ENCODE measurements at places on chromosomes 3 and 15.
A peak's percentile ranks its signal among the peaks of the same experiment; 100 is the strongest.

GRCh38 chr15:55513152-55513551 lies 5.1 kb upstream of the DNAAF4 start:
- DNase-seq: no peak

DNA sequence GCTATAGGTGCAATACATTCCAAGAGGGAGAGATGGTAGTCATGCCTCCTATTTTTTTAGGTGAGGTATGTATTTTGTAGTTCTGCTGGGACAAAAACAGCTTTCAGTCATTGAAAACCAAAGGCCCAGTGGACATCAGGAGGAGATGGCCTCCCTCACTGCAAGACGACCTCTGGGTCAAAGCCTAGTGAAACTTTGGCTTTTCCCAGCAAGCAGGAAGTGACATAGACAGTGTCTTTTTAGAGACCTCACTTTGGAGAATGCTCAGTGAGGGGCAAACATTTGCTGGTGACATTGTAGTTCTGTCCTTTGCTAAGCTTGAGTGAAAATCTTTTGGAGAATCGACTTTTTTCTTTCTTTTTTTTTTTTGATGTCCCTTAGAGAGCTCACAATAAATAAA lies 27.3 kb downstream of the LIPC start:
- DNase-seq: no peak

DNA sequence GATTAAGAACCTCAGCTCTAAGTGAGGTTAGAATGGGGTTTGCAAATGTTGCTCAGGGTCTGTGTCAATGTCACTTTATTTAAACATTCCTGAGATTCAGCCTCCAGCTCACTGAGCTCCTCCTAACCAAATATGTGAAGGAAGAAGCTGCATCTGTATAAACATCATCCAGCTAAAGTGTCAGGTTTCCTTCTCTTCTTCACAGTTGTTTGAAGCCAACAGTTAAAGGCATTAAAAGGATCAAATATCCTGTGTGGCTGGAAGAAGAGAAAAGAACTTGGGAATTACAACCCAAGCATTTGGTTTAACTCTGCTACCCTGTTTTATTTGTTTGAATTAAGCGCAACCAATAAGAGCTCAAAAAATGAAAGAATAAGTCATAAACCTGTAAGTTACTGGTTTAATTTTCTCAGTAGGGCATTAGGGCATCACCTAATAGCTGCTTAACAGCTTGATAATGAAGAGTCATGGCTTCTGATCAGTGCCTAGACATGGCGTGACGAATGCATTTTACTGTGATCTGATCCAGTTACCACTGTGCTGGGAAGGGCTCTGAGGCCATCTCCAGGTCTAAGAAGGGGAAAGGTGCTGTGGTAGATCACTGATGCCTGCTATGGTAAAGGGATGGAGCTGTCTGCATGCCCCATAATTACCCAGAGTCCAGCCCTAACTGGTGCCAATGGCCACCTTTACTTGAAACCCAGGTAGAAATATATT lies 165.7 kb upstream of the TSC22D2 start:
- DNase-seq: no peak

- DNase-seq: no peak
Observed at GRCh38 chr3:177463863-177464262, 266.6 kb upstream of the TBL1XR1 start.

GRCh38 chr15:99014803-99015697 lies 7.5 kb upstream of the PGPEP1L start:
- no peak for DNase-seq

- DNase-seq: no peak
Observed at GRCh38 chr3:170330366-170330765, 27.1 kb upstream of the SKIL start.

GRCh38 chr15:41937568-41937923 lies 34.8 kb downstream of the EHD4 start:
- DNase-seq: no peak

GRCh38 chr3:130480736-130481135 lies 36.2 kb upstream of the COL6A6 start:
- DNase-seq: no peak

- no peak for DNase-seq
Observed at GRCh38 chr3:143329567-143330211, 210.1 kb downstream of the CHST2 start.

DNA sequence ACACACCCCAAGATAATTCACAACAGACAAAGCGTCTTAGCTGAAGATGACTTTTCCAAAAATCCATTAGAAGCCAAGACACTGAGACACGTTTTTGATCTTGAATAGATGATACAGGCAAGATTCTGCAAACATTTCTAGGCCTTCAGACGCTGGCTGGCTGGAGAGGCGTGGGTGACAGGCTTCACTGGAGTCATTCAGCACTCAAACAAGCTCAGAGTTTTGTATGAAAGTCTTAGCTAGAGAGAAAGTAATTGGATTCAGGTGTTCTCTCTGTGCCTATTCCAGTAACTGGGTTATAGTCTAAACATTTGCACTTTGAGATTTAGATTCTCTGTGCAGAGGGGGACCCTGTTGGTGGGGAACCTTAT lies 147.7 kb upstream of the BHLHE40 start:
- DNase-seq: no peak

- DNase-seq: no peak
Observed at GRCh38 chr3:65262548-65262947, 574.7 kb upstream of the ADAMTS9 start.

GRCh38 chr15:101018016-101018415 lies 98.9 kb downstream of the LRRK1 start:
- no peak for DNase-seq

DNA sequence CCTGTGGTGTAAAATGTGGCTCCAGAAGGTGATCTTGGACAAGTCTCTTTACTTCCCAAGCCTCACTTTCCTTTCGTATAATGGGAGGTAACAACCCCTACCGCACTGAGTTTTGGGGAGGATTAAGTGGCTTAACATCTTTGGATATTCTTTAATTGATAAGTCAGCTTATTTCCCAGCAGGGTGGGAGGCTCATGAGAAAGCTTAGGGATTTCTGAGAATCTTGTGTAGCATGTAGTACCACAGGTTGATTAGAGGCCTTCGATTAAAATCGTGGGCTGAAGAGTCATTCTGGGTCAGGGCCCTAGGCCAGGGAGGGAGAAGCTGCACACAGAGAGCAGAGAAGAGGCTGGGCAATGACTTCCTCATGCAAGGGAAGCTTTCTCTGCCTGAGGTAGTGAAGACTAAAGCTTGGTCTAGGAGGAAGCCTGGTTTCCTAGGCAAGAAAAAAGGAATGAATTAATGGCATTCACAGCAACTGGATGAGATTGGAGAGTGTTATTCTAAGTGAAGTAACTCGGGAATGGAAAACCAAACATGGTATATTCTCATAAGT lies 1.5 kb upstream of the NMNAT3 start:
- no peak for DNase-seq

DNA sequence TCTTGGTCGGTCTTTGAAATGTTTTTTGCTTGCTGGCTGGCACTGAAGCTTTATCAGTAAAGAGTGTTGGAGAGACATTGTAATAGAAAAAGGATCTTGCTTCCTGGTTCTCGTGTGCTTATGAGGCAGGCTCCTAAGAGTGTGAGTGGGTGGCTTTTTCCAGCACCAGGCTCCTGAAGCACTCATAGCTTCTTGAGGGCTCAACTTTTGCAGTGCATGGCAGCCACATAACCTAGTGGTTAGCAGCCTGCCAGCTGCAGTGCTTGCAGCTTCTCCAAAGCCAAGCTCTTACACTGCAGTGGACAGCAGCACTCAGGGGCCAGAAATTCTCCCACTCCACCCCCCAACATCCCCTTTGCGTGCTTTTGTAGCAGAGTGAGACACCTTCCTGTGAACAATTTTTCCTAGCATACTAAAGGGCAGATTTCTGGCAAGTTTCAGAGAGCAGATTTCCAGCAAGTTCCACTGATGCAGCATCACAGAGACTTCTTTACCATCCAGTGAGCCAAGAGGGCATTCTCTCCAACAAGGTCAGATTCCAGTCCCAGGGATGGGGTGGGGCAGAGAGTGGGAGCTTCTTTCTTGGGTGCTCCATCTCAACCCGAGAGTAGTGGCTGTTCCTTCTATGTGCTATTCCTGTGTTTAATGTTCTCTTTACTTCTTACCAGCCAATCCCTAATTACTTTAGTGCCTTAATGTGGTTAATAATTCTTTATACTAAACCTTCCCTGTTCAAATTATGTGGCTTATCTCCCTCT lies 15.8 kb upstream of the ARHGEF26 start:
- no peak for DNase-seq

DNA sequence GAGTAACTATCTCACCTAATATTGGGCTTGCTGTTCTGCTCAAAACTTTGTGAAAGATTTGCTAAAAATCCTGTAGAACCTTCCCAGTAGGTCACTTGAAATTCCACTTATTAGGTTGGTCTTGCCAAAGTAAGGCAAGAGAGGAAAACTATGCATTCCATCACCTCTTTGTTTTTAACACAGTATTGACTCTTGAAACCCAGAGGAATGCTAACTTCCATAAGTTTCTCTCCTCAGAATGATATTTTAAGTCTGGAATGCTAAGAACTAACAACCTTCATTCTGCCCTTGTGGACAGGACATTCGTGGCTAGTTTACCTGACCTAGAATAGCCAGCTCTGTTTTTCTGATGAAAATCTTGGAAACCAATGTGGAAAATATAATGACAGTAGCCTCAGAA lies 154.5 kb downstream of the TMCO5A start:
- no peak for DNase-seq

DNA sequence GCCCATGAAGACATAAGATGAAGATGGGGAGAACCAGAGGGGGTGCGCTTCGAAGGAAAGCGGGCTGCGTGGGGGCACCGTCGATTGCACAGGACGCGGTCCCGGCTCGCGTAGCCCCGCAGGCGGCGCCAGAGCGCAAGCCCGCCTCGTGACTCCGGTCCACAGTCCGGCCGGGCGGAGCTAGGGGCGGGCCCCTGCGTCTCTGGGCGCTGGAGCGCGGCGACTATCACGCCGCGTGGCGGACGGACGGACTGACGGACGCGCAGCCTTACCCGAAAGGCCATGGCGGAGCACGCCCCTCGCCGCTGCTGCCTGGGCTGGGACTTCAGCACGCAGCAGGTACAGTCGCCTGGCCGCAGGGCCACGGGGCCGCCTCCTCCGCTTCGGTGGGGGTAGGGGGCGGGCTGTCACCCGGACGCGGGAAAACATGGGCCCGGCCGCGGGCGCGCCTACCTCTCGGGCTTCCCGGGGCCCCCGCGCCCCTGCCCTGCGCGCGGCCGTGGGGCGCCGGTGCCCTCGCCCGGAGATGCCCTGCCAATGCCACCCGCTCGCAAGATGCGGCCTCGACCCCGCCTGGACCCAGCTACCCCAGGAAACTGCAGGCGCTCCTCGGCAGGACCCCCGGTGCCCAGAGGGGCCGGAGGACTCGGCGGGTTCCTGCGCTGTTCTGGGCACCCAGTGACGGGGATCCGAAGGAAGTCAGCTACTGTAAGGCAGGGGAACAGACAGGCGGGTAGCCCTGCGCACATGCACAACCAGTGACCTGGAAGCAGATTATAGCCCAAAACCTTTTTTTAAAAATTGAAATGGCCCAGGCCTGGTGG lies at the start of gene XYLB:
Gene XYLB (plus strand): TSS at position 199 of the 824 bp plus-strand sequence. CDS start 84 bp downstream, at position 283.
- DNase-seq: peak; percentile 48

GRCh38 chr3:128554465-128555097 lies 61.6 kb upstream of the GATA2 start:
- no peak for DNase-seq

GRCh38 chr15:100175406-100176114 lies 166.2 kb downstream of the ADAMTS17 start:
- DNase-seq: no peak

DNA sequence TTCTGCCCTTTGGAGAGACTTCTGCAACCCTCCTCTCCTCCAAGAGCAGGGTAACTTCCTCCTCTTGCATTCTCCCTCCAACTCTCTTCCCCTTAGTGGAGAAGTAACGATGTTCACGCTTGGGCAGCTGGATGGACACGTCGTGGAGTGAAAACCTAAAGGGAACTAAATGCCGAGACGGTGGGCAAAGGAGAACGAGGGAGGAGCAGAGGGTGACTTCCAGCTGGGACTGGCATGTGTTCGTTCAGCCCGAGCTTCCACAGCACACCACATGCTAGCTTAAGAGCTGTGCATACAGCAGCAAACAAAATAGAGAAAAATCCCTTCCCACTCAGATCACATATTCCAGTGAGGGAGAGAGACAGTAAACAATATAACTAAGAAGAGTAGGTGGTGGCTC lies 179.8 kb downstream of the SLCO3A1 start:
- DNase-seq: no peak

DNA sequence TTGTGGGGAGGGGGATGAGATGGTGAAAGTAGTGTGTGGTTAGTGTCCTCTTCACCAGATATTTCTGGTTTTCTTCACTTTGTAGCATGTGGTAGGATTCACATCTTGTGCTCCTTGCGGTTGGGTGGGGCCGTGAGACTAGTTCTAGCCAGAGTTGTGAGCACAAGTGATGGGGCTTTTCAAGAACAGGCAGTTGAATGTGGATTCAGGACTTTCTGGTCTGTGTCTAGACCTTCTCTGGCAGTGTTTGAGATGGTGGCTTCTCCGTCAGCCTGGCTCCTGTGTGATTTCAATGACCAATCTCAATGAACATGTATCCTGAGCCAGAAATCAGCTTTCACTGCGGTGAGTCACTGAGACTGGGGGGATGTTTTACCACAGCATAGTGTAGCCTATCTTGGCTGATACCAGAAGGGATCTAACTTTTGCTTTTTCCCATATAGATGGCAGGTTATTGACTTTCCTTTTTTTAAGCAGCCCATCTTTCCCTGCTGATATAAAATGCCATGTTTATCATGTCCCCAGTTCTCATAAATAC lies 82.6 kb downstream of the RPLP1 start:
- DNase-seq: no peak
